ENCODE measurements at places on chromosomes 11 and 22.

DNA sequence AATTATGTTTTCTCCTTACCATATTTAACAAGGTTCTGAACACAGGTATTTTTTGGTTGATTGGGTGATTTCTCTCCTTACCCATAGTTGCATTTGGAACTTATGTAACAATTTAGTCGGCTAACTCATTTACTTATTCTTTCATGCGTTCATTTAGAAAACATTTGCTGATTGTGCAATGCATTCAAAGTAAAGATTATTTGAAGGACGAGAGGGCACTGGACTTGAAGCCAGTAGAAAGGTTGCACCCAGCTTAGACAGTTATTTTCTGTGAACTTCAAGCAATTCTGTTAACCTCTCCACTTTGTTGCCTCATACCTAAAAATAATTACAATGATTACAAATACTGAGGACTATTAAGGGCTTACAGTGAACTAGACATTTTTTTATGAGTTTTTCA is 769.6 kb downstream of the LRRC4C start:
- no peak for DNase-seq

- peak; percentile 92 for DNase-seq
Measured at GRCh38 chr11:20873054-20873453, 203.7 kb downstream of the NELL1 start.

DNA sequence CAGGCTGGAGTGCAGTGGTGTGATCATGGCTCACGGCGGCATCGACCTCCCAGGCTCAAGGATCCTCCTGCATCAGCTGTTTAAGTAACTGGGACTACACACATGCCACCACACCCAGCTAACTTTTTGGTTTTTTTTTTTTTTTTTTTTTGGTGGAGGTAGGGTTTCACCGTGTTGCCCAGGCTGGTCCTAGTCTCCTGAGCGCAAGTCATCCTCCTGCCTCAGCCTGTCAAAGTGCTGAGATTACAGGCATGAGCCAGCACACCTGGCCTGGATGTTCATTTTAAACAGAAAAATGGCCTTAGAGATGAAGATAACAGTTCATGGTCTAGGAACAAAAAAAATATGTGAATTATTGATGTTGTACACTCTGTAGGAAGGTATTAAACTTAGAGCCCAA is 13.6 kb upstream of the SLC25A18 start:
- no peak for DNase-seq

DNA sequence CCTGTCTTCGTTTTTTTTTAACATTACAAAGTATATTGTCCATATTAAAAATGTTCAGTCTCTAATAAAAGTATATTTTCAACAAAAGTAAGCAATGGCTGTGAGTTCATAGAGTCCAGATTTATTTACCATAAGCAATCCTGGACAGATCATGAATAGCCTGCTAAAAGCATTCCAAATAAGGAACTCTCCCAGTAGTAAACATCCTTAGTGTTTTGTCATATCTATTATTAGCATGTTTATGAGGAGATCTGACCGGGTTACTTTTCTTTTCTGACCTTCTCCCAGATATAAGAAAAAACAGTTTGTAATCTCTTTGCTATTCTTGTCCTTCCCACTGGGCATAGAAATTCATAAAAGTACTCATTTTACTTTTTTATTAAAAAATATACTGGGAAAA is 403.9 kb upstream of the ANO3 start:
- DNase-seq = no peak

Data from COR-L47 (cell line).